Upper lobe of right lung (tissue), 1 donor: ENCODE measurements at places on chromosomes 7 and 10. TPM values are rescaled to one million over a fixed set of nuclear protein-coding genes. Genes with fewer than 3 reads are reported as not detected.

The ADAMTS14 gene
- total RNA-seq, result 0.55 TPM

The NEBL gene
- 106 TPM for total RNA-seq

DNA sequence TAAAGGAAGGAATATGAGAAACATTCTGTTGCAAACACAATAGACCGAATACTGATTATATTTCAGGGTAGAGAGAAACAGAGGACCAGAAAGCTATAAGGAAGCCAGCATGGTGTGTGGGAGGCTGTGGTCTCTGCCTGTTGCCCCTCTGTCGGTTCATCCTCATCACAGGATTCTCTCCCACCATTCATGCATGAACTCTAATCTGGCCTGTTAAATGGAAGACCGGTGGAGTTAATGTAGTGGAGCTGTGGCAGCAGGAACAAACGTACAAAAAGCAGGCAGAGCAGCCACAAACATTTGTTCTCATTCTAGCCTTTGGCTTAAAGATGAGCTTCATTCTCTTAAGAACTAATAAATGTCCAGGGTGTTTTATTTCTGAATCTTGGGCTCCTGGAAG lies 902.4 kb downstream of the LRMDA start:
- H3K27me3 ChIP-seq, result no peaks in the 10 kb centered on the region
- peaks cover 7% of the 10 kb centered on the region for H3K4me1 ChIP-seq
- no peak overlapping the region for H3K27ac ChIP-seq
- no peak for DNase-seq
- H3K36me3 ChIP-seq, result no peaks in the 10 kb centered on the region

The ITPRID1 gene
- total RNA-seq, result not detected

GRCh38 chr10:92242910-92243671 lies 47.8 kb downstream of the CPEB3 start:
- H3K4me3 ChIP-seq, result peak overlapping the region; percentile 29
- peak; percentile 70 for DNase-seq
- H3K27me3 ChIP-seq, result no peaks in the 10 kb centered on the region
- peaks cover 21% of the 10 kb centered on the region for H3K4me1 ChIP-seq

GRCh38 chr10:127259347-127259746 lies 63.0 kb upstream of the INSYN2A start:
- no peak overlapping the region for H3K27ac ChIP-seq
- H3K27me3 ChIP-seq, result no peaks in the 10 kb centered on the region
- no peak for DNase-seq
- H3K4me3 ChIP-seq, result no peak overlapping the region
- peaks cover 5% of the 10 kb centered on the region for H3K4me1 ChIP-seq

- H3K27me3 ChIP-seq, result no peaks in the 10 kb centered on the region
- H3K36me3 ChIP-seq, result no peaks in the 10 kb centered on the region
- no peak for DNase-seq
- no peak overlapping the region for H3K4me3 ChIP-seq
- no peak overlapping the region for H3K27ac ChIP-seq
- H3K4me1 ChIP-seq, result no peaks in the 10 kb centered on the region
Measured at GRCh38 chr7:126803990-126804389, 448.8 kb downstream of the GRM8 start.

DNA sequence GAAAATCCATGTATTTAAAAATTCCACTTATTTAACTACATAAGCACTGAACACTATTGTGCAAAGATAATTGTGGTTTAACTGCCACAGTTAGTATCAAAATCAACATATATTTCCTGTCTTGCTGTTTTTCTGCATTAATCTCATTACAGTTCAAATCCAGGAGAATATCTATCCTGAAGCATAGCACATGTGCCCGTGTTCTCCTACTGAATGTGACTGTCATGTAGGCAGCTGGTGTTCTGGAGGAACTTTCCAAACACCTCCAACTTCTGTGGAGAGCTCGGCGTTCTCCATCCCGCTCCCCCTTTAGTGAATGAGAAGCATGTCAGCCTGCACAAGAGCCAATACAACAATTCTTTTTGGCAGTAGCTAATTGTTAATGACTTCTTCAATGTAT lies 76.4 kb upstream of the IKZF1 start:
- H3K4me3 ChIP-seq, result no peak overlapping the region
- no peak for DNase-seq
- H3K27ac ChIP-seq, result no peak overlapping the region
- H3K4me1 ChIP-seq, result no peaks in the 10 kb centered on the region
- no peaks in the 10 kb centered on the region for H3K36me3 ChIP-seq

The SPDYE2B gene
- not detected for total RNA-seq

DNA sequence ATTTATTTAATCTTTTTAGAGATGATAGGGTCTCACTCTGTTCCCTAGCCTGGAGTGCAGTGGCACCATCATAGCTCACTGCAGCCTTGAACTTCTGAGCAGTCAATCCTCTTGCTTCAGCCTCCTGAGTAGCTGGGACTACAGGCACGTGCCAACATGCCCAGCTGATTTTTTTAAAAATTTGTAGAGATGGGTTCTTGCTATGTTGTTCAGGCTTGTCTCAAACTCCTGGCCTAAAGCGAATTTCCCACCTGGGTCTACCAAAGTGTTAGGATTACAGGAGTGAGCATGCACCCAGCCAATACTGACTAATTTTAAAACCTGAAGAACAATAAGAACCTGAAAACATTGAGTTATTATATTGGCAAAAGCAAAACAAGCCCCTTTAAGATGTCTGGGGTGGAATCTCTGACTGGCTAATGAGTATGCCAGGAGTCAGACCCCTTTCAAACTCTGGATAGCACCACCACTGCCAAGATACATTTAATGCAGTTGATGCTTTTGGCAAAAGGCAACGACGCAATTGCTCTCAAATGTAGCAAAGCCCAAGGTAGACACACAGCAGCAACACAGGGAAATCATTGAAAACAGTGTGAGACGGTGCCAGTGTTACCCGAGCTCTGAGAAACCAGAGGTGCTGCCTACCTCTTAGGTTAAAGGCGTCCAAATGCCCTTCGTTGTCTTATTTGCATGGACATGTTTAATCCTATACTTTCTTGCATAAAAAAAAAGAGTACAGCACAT lies 40.7 kb upstream of the TOMM7 start:
- H3K36me3 ChIP-seq, result no peaks in the 10 kb centered on the region
- no peak overlapping the region for H3K4me3 ChIP-seq
- H3K27ac ChIP-seq, result no peak overlapping the region
- no peak for DNase-seq

- H3K36me3 ChIP-seq, result no peaks in the 10 kb centered on the region
- H3K27ac ChIP-seq, result no peak overlapping the region
Measured at GRCh38 chr7:83524277-83525075, 124.5 kb downstream of the SEMA3E start.

The KLF14 gene
- total RNA-seq, result not detected
